Endothelial cell (in vitro differentiated cells): ENCODE measurements at places on chromosomes 2 and 18.

DNA sequence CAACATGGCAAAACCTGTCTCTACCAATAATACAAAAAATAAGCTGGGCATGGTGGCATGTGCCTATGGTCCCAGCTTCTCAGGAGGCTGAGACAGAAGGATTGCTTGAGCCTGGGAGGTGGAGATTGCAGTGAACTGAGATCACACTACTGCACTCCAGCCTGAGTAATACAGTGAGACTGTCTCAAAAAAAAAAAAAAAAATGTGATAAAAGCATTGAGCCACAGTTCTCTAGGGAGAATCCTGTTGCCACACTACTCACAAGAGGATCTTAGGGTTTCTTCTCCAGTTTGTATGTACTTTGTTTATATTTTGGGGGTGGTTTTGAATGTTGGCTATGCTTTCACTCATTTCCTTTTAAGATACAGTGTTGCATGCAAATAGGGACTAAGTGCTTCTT is 62.0 kb downstream of the TMEM185B start:
- H3K4me3 ChIP-seq: no peak overlapping the region
- H3K36me3 ChIP-seq: peaks cover 19% of the 10 kb centered on the region
- H3K27me3 ChIP-seq: no peaks in the 10 kb centered on the region
- no peak for DNase-seq

- H3K27ac ChIP-seq: no peak overlapping the region
- no peak overlapping the region for H3K4me3 ChIP-seq
- H3K4me1 ChIP-seq: no peaks in the 10 kb centered on the region
Measured at GRCh38 chr2:67186871-67187270, 210.3 kb upstream of the ETAA1 start.

DNA sequence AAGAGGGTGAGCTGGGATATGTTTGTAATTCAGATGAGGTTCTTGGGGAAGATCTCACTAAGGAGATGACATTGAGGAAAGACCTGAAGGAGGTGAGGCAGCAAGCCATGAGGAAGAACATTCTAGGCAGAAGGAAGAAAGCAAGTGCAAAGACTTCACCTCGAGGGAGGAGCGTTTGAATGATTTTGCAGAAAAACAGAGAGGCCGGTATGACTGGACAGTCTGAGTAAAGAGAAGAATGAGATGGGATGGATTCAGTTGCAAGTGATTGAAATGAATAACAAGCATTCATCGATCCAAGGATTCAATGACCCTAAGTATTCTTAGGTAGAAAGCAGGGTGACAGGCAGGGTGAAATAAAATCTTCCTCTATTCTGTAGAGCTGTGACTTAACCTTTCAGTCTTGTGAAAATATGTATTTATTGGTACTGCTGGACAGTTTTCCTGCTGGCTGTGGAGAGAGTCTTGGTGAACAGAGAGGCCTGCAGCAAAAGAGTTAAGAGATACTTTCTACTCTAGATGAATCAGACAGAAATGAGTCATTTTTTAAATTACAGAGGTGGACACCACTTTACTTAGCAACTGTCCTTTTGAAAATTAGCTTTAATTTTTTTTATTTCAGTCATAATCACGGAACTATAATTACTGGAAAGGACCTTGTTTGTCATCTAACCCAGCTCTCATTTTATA is 278.4 kb downstream of the LRRTM1 start:
- no peaks in the 10 kb centered on the region for H3K36me3 ChIP-seq
- H3K27me3 ChIP-seq: no peaks in the 10 kb centered on the region
- H3K4me3 ChIP-seq: no peak overlapping the region

DNA sequence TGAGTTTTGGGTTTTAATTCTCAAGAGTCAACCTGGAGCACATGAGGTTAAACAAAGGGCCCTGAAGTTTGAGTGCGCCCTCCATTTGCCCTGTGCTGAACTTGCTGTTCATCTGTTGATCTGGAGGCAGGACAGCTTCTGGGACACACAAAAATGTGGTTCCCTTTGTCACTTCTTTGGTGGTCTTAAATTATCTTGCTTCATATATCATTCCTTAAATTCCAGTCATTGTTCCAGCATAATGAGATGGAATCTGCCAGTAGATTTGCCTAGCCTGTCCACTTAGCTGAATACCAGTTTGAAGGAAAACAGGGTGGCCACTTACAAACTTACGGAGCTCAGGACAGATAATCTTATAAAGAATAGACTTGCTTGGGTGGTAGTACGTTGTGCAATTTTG is 916 bp downstream of the CETN1 start:
- H3K4me1 ChIP-seq: no peaks in the 10 kb centered on the region
- no peaks in the 10 kb centered on the region for H3K27me3 ChIP-seq
- DNase-seq: no peak
- peaks cover 7% of the 10 kb centered on the region for H3K36me3 ChIP-seq
- H3K4me3 ChIP-seq: no peak overlapping the region

- peaks cover 3% of the 10 kb centered on the region for H3K4me1 ChIP-seq
- H3K27ac ChIP-seq: no peak overlapping the region
- H3K4me3 ChIP-seq: no peak overlapping the region
- H3K27me3 ChIP-seq: no peaks in the 10 kb centered on the region
- peaks cover 10% of the 10 kb centered on the region for H3K36me3 ChIP-seq
- DNase-seq: no peak
Measured at GRCh38 chr2:25757906-25758305, 84.5 kb upstream of the DTNB start.

DNA sequence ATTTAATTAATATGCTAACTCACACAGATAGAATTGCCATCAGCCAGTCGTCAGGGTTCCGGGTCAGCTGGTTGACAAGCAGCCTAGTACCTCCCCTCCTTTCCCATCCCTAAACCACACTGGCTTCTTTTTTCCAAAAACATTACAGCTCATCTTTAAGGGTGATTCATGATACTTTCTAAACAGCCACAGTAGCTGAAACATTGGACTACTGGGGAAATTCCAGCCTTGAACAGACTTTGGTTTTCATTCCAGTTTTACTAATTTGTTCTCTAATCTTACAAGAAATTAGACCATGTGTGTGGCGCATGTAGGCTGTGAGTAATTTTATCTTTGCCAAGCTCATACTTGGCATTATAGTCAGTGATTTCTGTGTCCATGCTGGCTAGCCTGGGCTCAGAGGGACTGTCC is 110.8 kb downstream of the FMNL2 start:
- H3K4me3 ChIP-seq: no peak overlapping the region
- H3K27me3 ChIP-seq: peaks cover 5% of the 10 kb centered on the region
- H3K36me3 ChIP-seq: peaks cover 10% of the 10 kb centered on the region
- H3K27ac ChIP-seq: no peak overlapping the region

GRCh38 chr2:3404349-3404894 is 24.9 kb downstream of the TRAPPC12 start:
- H3K4me1 ChIP-seq: peaks cover 17% of the 10 kb centered on the region
- H3K4me3 ChIP-seq: no peak overlapping the region
- no peak overlapping the region for H3K27ac ChIP-seq

DNA sequence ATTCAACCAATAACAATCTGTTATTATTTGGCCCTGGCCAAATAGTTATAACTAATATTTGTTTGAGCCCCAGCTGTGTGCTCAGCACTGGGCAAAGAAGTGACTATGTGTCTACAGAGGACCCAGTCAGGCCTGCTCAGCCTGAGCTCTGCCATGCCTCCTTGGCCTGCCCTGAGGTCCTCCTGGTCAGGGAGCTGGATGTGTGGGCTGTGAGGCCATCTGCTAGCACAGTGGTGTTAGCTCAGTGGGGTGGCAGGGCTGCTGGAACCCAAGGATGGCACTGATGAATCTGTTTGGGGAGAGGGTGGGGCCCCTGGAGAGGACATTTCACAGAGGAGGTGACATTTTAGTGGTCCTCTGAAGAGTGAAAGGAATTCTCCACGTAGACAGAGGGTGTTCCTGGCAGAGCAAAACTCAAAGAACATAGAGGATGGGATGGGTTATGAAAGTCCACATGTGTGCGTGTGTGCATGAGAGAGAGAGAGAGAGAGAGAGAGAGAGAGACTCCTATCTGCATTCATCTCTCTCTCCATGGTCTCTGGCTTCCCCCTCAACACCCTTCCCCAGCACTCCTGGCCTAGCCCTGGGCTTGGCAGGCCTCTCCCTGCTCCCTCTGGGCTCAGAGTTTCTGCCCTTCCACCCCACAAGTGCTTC is 21.2 kb upstream of the ATOH8 start:
- DNase-seq: no peak
- H3K36me3 ChIP-seq: no peaks in the 10 kb centered on the region
- no peak overlapping the region for H3K4me3 ChIP-seq
- H3K27ac ChIP-seq: no peak overlapping the region

DNA sequence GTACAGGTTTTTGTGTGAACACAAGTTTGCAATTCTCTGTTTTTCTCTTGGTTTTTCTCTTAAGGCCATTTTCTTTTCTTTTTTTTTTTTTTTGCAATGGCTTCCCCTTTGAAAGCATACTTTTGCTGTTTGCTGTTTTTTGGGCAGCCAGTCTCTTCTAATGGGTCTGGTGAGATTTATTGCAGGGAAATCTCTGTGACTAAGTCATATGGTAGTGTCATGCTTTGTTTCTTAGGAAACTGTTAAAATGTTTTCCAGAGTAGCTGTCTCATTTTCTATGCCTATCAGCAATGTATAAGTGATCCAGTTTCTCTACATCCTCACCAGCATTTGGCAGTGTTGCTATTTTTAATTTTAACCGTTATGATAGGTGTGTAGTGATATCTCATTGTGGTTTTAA is 27.9 kb upstream of the CDCA7 start:
- H3K4me1 ChIP-seq: no peaks in the 10 kb centered on the region
- H3K4me3 ChIP-seq: no peak overlapping the region
- H3K36me3 ChIP-seq: no peaks in the 10 kb centered on the region
- no peak overlapping the region for H3K27ac ChIP-seq

GRCh38 chr2:200459101-200459500 is 50.8 kb downstream of the KCTD18 start:
- peaks cover 17% of the 10 kb centered on the region for H3K4me1 ChIP-seq
- no peaks in the 10 kb centered on the region for H3K27me3 ChIP-seq

GRCh38 chr2:173278794-173279526 is 75.7 kb upstream of the CDCA7 start:
- no peak overlapping the region for H3K27ac ChIP-seq
- H3K4me3 ChIP-seq: no peak overlapping the region
- peaks cover 20% of the 10 kb centered on the region for H3K4me1 ChIP-seq

DNA sequence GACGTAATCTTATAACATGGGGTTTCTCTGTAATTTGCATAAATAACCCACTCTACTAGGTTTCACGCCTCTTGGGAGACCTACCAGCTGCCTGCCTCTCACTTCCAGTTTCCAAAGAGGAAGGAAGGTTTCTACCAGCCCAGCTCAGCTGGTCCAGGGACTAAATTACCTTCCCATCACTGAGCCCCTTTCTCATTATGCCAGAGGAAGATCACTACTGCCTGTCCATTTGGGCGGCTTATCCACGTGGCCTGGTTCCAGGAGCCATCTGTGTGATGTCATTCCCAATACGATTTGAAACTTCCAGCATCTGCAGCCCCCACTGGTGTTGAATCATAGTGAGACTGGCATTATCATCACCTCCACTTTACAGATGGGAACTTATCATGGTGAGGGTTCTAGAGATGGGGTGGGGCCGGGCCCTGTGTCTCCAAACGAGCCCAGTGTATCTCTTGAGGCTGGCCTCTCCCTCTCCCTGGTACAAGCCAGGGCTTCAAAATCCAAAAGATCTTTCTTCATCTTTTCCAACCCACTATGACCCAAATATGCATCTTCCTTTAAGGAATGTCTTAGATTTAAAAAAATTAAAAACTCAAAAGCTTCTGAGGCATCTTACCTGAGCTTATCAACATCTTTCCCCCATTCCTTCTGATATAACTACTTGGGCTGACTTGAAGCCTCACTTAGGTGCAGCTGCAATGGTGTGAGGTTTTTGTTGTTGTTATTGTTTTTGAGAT is 140.8 kb downstream of the DDX1 start:
- DNase-seq: no peak
- peaks cover 3% of the 10 kb centered on the region for H3K4me1 ChIP-seq
- no peaks in the 10 kb centered on the region for H3K36me3 ChIP-seq
- no peak overlapping the region for H3K4me3 ChIP-seq
- peaks cover 4% of the 10 kb centered on the region for H3K27me3 ChIP-seq

DNA sequence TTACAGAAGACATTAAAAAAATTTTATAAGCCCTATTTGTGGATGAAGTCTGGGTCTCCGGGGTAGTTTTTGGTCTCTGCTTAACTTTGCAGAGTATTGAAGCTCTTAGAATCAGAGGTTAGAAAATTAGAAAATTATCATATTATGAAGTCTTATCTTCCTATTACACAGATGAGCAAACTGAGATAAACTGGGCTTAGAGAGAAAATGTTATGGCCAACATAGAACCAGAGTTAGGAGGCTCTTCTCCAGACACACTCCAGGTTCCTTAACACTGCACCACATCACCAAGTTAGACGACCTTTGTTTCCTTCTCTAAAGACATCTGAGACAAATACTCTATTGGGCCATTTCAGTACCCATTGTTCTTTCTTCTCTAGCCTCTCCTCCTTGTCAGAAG is 36.7 kb upstream of the NEB start:
- H3K27me3 ChIP-seq: peaks cover 2% of the 10 kb centered on the region
- no peak for DNase-seq
- no peak overlapping the region for H3K4me3 ChIP-seq
- H3K36me3 ChIP-seq: peaks cover 6% of the 10 kb centered on the region

- H3K4me3 ChIP-seq: no peak overlapping the region
- peaks cover 2% of the 10 kb centered on the region for H3K27me3 ChIP-seq
- DNase-seq: no peak
- H3K27ac ChIP-seq: no peak overlapping the region
- H3K36me3 ChIP-seq: no peaks in the 10 kb centered on the region
Measured at GRCh38 chr2:149146876-149147275, 108.4 kb downstream of the LYPD6B start.

DNA sequence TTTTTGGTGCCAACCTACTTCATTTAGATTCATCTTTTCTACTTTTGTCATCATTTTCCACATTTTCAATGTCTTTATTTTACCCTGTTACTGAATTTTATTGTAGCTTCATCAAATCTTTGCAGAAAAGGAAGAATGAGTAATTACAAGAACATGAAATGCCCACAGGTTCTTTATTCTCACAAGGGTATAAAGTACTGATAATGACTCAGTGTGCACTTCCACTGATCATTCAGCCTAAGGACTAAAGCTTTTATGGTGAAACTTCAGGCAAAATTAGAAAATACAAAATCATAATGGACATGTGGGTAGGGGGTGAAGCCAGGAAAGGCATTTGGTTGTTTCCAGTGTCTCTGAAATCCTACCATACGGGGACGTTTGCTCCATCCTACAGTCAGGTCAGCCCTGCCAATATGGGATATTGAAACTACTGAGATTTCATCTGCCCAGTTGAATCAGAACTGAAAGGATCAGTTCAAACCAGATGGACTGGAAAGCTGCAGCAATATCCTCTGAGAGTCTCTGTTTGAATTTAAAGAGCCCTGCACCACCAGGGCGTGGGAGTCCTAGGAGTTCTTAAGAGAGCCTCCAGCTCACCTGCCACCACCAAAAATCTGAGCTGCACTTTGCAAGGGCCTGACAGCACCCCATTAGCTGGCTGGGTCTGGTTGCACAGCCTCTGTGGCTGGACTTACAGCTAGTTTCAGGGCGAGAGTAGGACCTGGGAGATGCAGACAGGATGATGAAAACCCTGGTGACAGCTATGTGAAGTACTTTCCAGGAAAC is 390.4 kb downstream of the CMPK2 start:
- no peak for DNase-seq
- H3K27ac ChIP-seq: no peak overlapping the region
- peaks cover 4% of the 10 kb centered on the region for H3K27me3 ChIP-seq
